ENCODE measurements at places on chromosomes 12 and 14. TPM values are rescaled to one million over a fixed set of nuclear protein-coding genes. Genes with fewer than 3 reads are reported as not detected.
A peak's percentile ranks its signal among the peaks of the same experiment; 100 is the strongest.

GRCh38 chr14:22185789-22186188 lies 403.2 kb downstream of the DAD1 start:
- DNase-seq, result no peak
- H3K36me3 ChIP-seq, result no peaks in the 10 kb centered on the region
- no peaks in the 10 kb centered on the region for H3K27me3 ChIP-seq
- no peak overlapping the region for H3K27ac ChIP-seq

GRCh38 chr12:69464428-69464827 lies 5.8 kb upstream of the FRS2 start:
- H3K27ac ChIP-seq, result no peak overlapping the region
- H3K27me3 ChIP-seq, result no peaks in the 10 kb centered on the region
- no peaks in the 10 kb centered on the region for H3K4me1 ChIP-seq
- H3K4me3 ChIP-seq, result no peak overlapping the region

- peaks cover 67% of the 10 kb centered on the region for H3K4me1 ChIP-seq
- DNase-seq, result no peak
- peaks cover 29% of the 10 kb centered on the region for H3K36me3 ChIP-seq
- peak overlapping the region; percentile 98 for H3K27ac ChIP-seq
- H3K27me3 ChIP-seq, result no peaks in the 10 kb centered on the region
These were observed 490 bp downstream of the PRORP start for GRCh38 chr14:35122696-35123387.

The DTX1 gene
- polyA plus RNA-seq, result 5.2 TPM

The BATF gene
- polyA plus RNA-seq, result 1.1 TPM

Data from left lung (tissue), 14 donors.